NCI-H1930 (cell line): ENCODE measurements at places on chromosomes 12 and 14.
A peak's percentile ranks its signal among the peaks of the same experiment; 100 is the strongest.

DNA sequence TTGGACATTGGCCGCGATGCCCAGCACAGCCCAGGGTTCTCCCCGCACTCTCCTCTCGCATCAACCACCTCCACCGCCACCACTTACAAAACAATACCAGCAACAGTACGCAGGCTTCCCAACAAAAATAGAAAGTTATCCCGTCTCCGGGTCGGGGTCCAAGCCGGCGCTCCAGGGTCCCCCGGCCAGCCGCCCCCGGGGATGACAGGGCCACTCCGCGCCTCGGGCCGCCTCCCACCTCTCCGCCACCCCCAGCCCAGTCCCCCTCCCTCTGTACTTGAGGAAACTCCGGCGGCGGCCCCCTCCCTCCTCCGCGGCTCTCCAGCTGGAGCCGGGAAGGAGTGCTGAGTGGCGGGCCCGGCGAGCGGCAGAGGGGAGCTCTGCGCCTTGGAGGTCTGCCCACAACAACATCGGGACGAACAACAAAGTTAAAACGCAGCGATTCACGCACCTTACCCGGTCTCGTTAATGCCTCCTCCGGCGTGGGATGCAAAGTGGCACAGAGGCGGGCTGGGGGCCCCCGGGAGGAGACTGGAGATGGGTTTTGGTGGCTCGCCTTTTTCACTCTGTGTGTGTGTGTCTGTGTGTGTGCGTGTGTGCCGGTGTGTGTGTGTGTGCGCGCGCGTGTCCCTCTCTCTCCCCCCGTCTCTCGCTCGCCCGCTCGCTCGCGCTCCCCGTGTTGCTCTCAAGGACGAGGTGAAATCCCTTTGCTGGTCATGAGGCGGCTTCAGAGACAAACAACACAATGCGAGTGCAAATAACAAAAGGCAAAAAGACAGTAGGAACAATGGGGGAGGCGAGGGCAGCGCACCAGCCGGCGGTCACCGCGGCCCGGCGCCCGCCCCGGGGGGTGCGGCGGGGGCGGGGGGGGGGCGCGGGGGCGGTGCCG lies 386.8 kb downstream of the BCAT1 start:
- peak; percentile 41 for DNase-seq

- no peak for DNase-seq
Observed at GRCh38 chr12:92312463-92312964, 166.9 kb upstream of the BTG1 start.

GRCh38 chr12:53208435-53208834 lies 1.4 kb upstream of the ITGB7 start:
- DNase-seq: no peak

DNA sequence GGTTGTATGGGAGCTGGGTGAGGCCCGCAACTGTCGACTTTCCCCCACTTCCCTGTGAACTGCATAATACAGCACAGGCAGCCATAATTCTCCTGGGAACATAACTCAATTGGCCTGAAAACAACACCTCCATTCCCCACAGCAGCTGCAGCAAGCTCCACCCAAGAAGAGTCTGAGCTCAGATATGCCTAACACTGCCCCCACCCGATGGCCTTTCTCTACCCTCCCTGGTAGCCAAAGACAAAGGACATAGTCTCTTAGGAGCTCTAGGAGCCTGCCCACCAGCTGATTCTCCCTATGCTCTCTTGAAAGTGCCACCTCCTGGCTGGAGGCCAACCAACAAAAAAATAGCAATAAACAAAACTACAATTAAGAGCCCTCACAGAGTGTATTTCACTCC lies 542.7 kb upstream of the LMO3 start:
- no peak for DNase-seq

DNA sequence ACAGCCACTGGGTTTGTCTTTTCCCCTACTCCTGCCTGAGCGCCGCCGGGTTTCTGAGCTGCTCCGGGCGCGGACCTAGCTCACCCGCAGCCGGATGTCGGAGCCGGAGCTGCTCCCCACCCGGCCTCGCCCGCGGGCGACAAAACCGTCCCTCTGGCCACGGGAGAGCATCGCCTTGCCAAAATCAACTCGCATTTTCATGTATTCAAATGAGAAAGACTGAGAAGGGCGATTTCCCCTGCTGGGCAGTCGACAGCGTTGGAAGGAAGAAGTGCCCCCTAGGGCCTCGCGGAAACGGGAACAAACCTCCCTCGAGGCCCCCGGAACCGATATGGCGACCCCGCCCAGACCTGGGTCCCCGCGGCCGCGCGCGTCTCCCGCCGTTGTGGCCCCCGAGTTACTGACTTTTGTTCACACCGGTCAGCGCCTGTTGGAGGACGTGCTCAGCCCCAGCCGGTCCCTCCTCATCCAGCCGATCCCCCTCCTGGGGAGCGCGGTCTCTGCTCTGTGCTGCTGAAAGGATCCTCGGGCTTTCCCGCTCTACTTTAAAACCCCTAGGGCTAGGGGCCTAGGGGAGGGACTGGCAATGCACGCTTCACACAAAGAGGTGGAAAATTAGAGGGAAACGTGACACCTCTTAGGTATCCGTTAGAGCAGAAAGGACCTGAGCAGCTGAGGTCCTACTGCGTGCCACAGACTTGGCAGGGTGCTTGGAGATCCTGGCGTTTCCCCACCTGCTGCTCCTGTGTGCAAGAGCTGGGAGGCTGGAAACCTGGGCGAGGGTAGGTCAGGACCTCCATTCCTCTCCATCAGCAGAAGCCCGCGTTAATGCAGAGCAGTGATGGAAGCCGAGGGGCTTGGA lies 4.3 kb downstream of the TTC6 start:
- no peak for DNase-seq

DNA sequence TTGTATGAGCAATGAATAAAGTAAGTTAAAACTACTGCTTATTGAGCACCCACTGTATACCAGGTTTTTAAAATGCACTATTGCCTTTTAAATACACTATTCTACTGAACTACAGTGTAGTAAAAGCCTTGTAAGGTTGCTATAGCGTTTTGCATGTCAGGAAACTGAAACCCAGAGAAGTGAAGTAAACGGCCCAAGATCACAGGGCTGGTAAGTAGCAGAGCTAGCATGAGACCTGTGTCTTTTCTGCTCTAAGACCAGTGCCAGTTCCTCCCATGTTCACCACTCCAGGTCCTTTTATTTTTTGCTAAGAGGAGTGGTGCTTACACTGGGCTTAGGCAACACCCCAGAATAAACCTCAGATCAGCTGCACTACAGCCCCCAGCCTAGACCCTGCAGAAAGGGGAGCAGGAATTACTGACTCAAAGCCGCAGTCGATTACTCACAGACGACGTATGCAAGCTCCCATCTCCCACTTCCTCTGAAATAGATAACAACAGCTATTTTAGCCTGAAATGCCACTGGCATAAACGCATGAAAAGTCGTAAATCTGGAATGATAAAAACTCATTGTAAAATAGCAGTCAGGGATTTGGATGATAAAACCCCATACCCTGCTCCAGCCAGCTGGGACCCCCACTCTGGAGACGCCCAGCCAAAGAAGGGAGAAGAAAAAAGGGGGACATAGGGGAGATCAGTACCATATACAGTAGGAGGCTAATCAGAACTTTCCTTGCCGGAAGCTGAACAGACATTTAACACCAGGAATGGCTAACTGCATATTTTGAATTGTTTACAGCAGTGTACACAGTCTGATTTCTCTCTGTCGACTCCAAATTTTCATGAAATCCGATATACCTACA lies 108.3 kb downstream of the NUAK1 start:
- DNase-seq: no peak

- no peak for DNase-seq
Observed at GRCh38 chr12:17992002-17992656, 97.9 kb downstream of the RERGL start.

DNA sequence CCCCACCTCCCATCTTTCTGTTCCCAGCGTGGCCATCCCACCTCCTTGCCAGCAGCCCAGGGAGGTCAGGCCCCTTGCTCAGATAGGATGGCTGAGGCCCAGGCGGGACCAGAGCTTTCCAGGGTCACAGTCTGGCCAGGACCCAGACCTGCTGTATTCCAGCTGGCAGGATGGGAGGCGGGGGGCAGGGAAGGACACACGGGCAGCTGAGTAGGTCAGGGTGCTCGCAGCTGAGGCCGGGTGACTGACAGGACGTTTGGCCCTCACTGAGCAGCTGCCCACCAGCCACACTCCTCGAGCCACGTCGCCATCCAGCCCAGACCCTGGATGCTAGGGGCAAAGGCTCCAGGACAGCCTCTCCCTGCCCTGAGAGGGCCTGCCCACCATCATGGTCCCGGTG lies 4.0 kb downstream of the NUDT14 start:
- no peak for DNase-seq

DNA sequence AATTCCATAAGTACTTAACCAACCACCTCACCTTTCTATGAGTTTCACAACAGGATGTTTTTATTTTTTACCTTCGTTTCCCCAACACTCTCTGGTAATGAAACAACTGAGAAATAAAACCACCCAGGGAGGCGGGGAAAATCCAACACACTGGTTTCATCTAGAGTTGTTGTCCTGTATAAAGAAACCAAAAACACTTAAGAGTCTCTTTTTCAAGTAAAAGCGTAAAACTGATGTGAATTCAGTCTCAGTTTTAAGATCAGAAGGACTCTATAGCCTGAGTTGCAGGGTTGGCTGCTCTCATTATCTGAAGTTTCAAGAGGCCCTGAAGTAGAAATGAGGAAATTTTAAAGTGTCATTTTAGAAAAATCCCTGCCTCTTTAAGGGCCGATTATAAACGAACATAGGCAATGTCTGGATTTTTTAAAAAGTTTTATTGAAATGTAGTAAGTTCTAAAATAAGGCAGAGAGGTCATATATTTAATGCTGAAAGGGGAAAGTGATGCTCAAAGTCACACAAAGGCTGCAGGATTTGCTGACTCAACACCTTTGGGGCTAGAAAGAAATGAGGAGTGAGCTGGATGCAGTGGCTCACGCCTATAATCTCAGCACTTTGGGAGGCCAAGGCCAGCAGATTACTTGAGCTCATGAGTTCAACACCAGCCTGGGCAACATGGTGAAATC lies 27.2 kb downstream of the HIGD1C start:
- no peak for DNase-seq

DNA sequence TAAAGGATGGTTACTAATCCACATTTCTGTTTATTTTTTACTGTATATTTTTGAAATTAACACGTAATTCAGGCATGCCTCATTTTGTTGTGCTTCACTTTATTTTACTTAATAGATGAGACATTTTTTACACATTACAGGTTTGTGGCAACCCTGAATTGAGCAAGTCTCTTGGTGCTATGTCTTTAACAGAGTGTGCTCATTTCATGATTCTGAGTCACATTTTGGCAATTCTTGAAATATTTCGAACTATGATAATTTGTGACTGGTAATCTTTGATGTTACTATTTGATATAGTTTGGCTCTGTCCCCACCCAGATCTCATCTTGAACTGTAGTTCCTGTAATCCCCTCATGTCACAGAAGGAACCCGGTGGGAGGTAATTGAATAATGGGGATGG lies 1120.5 kb upstream of the FLRT2 start:
- DNase-seq: no peak

DNA sequence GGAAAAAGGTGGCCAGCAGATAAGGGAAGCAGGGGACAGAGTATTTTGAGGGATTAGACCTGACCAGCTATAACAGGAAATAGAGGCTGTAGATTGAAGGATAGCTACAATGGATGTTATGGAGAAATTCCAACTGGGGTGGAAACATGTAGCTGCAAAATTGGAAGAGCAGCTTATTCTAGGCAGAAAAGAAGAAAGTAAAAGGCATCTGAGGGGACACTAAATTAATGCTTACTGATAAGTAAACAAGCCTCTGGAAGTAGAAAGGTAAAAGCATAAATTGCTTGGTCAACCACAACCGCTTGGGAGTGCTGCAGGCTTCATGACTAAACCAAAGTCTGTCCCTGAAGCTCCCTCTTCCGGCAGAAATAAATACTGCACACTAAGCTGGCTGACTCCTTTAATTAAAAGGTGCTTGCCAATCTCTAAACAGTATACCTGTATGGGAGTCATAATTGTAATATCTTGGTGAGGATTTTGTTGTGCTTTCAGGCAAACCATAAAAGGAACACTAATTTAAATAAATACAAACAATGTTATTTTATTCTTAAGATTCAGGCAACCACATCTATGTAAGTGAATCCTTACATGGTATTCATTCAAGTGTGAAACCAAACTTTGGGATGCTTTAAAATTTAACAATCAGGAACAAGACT lies 7.7 kb downstream of the UBC start:
- DNase-seq: no peak

DNA sequence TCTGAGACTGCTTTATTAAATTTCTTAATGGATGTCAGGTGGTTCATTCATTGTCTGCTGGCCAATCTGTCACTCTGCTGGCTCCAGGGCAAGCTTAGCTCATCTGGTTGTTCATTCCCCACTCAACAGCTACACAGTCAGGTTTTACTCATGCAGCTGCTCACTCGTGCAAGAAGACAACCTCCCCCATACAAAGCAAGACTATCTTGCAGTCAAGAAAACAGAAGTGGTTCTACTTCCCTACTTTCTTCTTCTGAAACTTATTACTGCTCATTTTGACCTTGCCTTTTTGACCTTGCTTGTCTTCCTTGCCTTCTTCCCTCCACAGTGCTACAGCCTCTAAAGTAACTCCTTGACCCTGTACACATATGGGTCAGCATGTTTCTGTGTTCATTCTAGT lies 277.9 kb downstream of the SSPN start:
- DNase-seq: no peak

- DNase-seq: no peak
Observed at GRCh38 chr14:69996216-69996615, 117.0 kb downstream of the SMOC1 start.

- no peak for DNase-seq
Observed at GRCh38 chr14:24314377-24315193, 3.3 kb downstream of the LTB4R start.

DNA sequence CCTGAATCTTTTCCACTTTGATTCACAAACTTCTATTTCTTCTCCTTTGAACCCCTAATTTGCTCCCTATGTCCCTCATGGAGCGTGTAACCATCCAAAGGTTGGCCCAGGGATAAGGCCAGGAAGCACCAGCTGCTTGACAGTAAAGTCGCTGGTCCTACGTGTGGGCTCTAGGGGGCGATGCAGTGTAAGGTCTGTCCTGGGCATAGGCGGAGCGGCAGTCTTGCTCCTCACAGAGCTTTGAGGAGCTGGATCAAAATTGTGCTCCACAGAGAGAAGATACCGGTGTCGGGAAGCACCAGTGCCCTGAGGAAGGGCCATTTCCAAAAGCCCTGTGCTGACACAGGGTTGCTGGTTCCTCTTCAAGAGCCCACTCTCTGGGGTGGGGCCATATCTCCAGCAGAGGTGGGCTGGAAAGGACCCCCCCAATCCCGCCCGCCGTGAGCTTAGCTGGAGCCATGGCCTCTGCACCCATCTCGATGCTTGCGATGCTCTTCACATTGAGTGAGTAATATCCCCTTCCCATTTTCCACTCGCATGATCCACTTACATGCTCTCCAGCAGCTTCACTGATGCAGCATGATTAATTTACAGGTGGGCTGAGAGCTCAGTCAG lies 49.9 kb upstream of the OR4E1 start:
- DNase-seq: peak; percentile 32

GRCh38 chr14:105889666-105890473 lies 363.5 kb downstream of the TMEM121 start:
- DNase-seq: no peak

- no peak for DNase-seq
Observed at GRCh38 chr12:48998497-48999353, 450 bp downstream of the DDN start.
